ENCODE measurements at places on chromosomes 5 and 9.

DNA sequence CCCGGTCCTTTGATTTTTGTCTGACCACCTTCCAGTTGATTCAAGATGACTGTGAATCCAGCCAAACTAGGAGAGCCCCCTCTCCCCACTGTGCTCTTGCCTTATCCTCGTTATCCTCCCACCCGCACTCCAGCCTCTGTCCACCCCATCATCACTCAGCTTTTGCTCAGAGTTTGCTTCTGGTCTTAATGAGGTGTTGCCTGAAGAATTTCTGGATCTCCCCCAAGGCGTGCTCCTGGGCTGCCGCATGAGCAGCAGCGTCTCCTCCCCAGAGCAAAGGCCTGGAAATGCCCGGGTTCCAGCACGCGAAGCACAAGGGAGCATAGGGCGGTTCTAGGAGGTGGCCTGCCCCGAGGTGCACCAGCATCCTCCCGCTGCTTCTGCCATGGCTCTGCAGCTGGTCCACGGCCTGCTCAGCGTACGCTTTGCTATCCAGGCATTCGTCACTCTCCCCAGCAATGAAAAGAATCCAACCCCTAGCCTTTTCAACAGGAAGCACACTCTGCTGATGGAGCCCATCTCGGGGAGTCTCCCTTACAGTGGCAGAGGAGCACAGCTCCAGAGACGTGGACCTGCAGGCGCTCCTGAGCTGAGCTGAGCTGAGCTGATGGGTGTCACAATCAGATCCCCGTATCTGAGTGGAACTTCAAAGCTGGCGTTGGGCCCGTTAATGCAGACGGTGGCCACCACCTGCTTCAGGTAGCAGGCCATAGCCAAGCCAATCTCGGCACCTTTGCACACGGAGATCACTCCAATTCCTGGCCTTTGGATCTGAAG is 50.7 kb downstream of the BAAT start:
- peaks cover 2% of the 10 kb centered on the region for H3K27me3 ChIP-seq
- no peaks in the 10 kb centered on the region for H3K36me3 ChIP-seq
- no peak for DNase-seq

- no peak overlapping the region for H3K4me3 ChIP-seq
- H3K36me3 ChIP-seq, result no peaks in the 10 kb centered on the region
Measured at GRCh38 chr9:77512876-77513275, 135.2 kb downstream of the GNA14 start.

GRCh38 chr5:174423558-174423957 is 300.8 kb upstream of the MSX2 start:
- H3K27ac ChIP-seq, result no peak overlapping the region
- peaks cover 4% of the 10 kb centered on the region for H3K27me3 ChIP-seq
- H3K4me3 ChIP-seq, result no peak overlapping the region
- H3K36me3 ChIP-seq, result no peaks in the 10 kb centered on the region
- H3K4me1 ChIP-seq, result peaks cover 7% of the 10 kb centered on the region

- no peaks in the 10 kb centered on the region for H3K36me3 ChIP-seq
- H3K27ac ChIP-seq, result no peak overlapping the region
- no peaks in the 10 kb centered on the region for H3K4me1 ChIP-seq
- H3K4me3 ChIP-seq, result no peak overlapping the region
Measured at GRCh38 chr5:175737481-175737880, 79.6 kb downstream of the HRH2 start.

DNA sequence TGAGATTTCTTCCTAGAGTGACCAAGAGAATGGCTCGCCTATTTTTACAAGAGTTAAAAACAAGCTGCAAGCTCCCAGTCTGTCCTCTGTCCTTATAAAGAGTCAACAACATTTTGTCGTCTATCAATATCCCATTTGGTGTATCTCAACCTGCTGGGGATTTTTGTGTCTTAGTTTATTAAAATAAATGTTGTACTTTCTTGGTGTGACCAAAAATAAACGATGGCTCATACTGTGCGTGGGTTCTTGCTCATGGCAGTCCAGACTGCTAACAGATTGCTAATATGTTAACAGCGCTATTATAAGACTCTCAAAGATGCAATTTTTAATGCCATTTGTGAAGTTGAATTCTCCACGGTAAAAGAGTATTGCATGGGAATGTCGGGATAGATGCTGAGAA is 569.9 kb downstream of the GABRG2 start:
- no peaks in the 10 kb centered on the region for H3K27me3 ChIP-seq
- H3K4me3 ChIP-seq, result no peak overlapping the region
- no peaks in the 10 kb centered on the region for H3K4me1 ChIP-seq
- no peaks in the 10 kb centered on the region for H3K36me3 ChIP-seq

- peaks cover 5% of the 10 kb centered on the region for H3K4me1 ChIP-seq
- H3K36me3 ChIP-seq, result no peaks in the 10 kb centered on the region
- no peak overlapping the region for H3K4me3 ChIP-seq
Measured at GRCh38 chr9:35257986-35258659, 96.3 kb downstream of the UNC13B start.

DNA sequence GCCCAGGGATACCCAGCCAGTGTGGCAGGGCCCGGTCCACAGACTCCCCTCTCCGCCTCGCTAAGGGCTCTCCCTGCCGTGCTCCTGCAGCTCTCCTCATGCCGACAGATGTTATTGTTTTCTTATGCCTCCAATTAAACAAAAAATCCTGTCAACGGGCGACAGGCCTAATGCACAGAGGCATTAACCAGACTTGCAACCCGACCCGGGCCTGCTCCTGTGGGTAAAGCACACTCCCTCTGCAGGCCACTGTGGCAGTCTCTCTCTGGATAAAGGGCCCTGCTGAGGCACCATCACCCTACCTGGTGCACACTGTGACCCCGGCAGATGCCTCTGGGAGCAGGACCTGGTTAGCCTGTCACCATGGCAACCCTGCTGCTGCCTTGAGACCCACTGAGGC is 27.5 kb upstream of the HAND1 start:
- no peak for DNase-seq
- H3K27me3 ChIP-seq, result peaks cover 14% of the 10 kb centered on the region
- no peak overlapping the region for H3K4me3 ChIP-seq
- H3K36me3 ChIP-seq, result no peaks in the 10 kb centered on the region
- H3K27ac ChIP-seq, result no peak overlapping the region

- H3K4me1 ChIP-seq, result peaks cover 66% of the 10 kb centered on the region
- H3K27me3 ChIP-seq, result no peaks in the 10 kb centered on the region
- no peak overlapping the region for H3K4me3 ChIP-seq
- H3K36me3 ChIP-seq, result peaks cover 6% of the 10 kb centered on the region
- no peak overlapping the region for H3K27ac ChIP-seq
Measured at GRCh38 chr5:154771383-154771901, 16.3 kb downstream of the LARP1 start.

GRCh38 chr9:69455311-69455710 is 130.3 kb downstream of the ENTREP1 start:
- peaks cover 6% of the 10 kb centered on the region for H3K4me1 ChIP-seq
- no peak overlapping the region for H3K27ac ChIP-seq
- H3K27me3 ChIP-seq, result no peaks in the 10 kb centered on the region
- no peak overlapping the region for H3K4me3 ChIP-seq
- H3K36me3 ChIP-seq, result peaks cover 2% of the 10 kb centered on the region

DNA sequence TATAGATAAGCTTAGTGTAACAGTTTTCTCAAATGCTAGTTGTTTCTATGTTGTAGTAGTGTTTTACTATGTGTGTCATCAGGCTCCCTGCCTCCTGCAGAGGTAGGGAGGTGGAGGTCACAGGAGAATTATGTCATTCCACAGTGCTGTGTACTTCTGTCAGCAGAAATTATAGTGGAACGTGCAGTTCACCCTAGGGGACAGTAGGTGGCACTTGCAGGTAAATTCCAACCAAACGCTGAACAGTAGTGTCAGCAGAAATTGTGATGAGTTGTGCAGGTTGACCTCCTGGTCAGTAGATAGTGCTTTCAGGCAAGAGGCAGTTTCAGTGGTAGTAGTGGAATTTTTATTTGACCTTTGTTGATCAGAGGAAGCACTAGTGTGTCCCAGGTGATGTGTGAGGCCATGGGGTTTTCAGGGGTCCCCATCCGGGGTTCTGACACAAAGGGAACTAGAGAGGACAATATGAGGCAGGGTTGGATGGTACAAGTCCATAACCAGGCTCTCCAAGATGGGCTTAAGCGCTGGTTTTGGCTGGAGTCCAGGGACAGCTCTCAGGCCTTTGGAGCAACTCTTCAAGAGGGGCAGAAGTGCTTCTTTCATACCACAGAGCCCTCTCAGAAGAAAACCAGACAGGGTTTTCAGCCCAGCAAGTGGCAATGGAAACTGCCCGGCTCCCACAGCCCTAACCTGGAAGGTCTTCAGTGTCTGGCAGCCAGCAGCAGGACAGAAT is 402.9 kb downstream of the CYLC2 start:
- no peaks in the 10 kb centered on the region for H3K36me3 ChIP-seq
- H3K4me3 ChIP-seq, result no peak overlapping the region
- H3K4me1 ChIP-seq, result no peaks in the 10 kb centered on the region
- H3K27me3 ChIP-seq, result no peaks in the 10 kb centered on the region
- DNase-seq, result no peak

GRCh38 chr9:121884057-121884541 is 209.0 kb downstream of the TTLL11 start:
- no peak overlapping the region for H3K27ac ChIP-seq
- peaks cover 5% of the 10 kb centered on the region for H3K4me1 ChIP-seq
- no peaks in the 10 kb centered on the region for H3K36me3 ChIP-seq
- peaks cover 5% of the 10 kb centered on the region for H3K27me3 ChIP-seq
- H3K4me3 ChIP-seq, result no peak overlapping the region

GRCh38 chr9:38319496-38320173 is 72.9 kb upstream of the ALDH1B1 start:
- no peaks in the 10 kb centered on the region for H3K27me3 ChIP-seq
- DNase-seq, result no peak
- no peak overlapping the region for H3K27ac ChIP-seq
- H3K4me3 ChIP-seq, result no peak overlapping the region
- H3K4me1 ChIP-seq, result peaks cover 8% of the 10 kb centered on the region

DNA sequence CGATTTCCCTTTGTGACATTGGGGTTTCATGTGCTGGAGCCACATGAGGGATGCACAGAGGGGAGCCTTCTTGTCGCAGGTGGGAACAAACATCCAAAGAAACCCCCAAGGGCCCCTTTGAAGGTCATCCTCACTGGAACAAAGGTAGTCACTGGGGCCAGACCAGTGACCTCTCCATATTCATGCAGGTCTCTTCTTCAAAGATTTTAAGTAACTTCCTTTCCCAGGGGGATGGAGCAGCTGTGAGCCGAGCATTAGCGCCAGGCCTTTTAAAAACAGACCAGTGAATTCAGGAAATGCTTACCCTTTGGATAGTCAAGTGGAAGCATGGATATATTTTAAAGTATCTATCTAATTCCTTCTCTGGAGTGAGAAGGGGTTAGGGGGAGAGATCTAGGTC is 33.0 kb downstream of the DAPK1 start:
- no peak overlapping the region for H3K27ac ChIP-seq
- H3K27me3 ChIP-seq, result no peaks in the 10 kb centered on the region
- peaks cover under 1% of the 10 kb centered on the region for H3K4me1 ChIP-seq
- no peak overlapping the region for H3K4me3 ChIP-seq

- DNase-seq, result no peak
- no peak overlapping the region for H3K4me3 ChIP-seq
- H3K4me1 ChIP-seq, result no peaks in the 10 kb centered on the region
- no peaks in the 10 kb centered on the region for H3K36me3 ChIP-seq
Measured at GRCh38 chr5:180313677-180314505, 22.0 kb upstream of the MAPK9 start.

DNA sequence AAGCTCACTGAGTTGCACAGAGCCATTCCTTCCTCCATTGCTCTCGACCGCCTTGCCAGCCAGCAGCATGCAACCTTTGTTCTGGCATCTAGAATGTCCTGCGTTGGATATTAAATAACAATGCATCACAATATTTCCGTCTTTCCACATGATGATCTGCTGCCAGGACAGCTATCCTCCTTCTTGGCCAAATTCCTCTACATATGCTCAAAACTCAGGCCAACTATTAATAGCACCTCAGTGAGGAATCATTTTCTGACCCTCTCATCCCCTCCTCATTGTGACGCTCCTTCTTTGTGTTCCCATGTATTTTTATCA is 128.6 kb downstream of the MYO10 start:
- DNase-seq, result no peak
- H3K4me1 ChIP-seq, result no peaks in the 10 kb centered on the region
- no peak overlapping the region for H3K27ac ChIP-seq
- no peaks in the 10 kb centered on the region for H3K36me3 ChIP-seq
- no peaks in the 10 kb centered on the region for H3K27me3 ChIP-seq
- no peak overlapping the region for H3K4me3 ChIP-seq

GRCh38 chr9:135960411-135961276 is 529 bp downstream of the UBAC1 start:
- peaks cover 25% of the 10 kb centered on the region for H3K4me1 ChIP-seq
- no peak for DNase-seq
- peaks cover 8% of the 10 kb centered on the region for H3K27me3 ChIP-seq
- H3K36me3 ChIP-seq, result no peaks in the 10 kb centered on the region
- peak overlapping the region; percentile 87 for H3K4me3 ChIP-seq

- no peak overlapping the region for H3K4me3 ChIP-seq
- H3K27ac ChIP-seq, result no peak overlapping the region
- H3K36me3 ChIP-seq, result no peaks in the 10 kb centered on the region
- H3K4me1 ChIP-seq, result no peaks in the 10 kb centered on the region
Measured at GRCh38 chr5:178505639-178506407, 84.4 kb downstream of the COL23A1 start.

GRCh38 chr9:122128007-122128968 is 31.3 kb downstream of the NDUFA8 start:
- no peak for DNase-seq
- no peak overlapping the region for H3K4me3 ChIP-seq
- H3K36me3 ChIP-seq, result no peaks in the 10 kb centered on the region
- peaks cover 36% of the 10 kb centered on the region for H3K27me3 ChIP-seq
- H3K4me1 ChIP-seq, result peaks cover 5% of the 10 kb centered on the region

DNA sequence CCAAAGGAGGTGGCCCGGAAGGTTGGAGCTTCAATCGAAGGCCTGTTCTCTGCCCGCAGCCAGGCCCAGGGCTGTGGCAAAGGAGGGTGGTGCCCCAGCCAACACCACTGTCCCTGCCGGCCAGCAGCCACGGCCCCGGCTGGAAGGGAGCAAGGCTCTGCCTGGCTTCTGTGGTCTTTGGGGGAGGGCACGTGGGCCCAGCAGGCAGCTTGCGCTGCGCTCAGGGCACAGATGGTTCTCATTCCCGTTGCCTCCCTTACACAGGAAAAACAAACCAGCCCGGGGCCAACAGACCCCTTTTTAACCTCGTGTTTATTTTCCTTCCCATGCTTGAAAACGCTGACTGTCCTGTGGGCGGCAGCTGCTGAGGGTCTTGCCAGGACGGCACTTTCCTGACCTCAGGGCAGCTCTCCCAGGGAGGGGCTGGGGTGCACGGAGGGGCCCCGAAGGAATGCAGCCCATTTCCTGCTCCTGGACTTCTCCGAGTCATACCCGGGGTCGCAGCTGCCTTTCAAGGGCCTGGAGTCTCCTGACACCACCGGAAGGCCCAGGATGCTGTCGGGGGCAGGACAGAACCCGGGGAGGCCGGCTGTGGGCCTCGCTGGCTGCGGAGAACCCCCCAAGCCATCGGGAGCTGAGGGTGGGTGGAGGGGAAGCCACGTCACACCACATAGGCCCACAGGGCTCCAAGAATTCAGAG is 1.1 kb upstream of the GPSM1 start:
- no peak overlapping the region for H3K27ac ChIP-seq
- H3K36me3 ChIP-seq, result no peaks in the 10 kb centered on the region
- H3K4me1 ChIP-seq, result no peaks in the 10 kb centered on the region
- H3K4me3 ChIP-seq, result no peak overlapping the region

GRCh38 chr9:70113403-70114022 is 69.9 kb downstream of the MAMDC2 start:
- H3K27ac ChIP-seq, result no peak overlapping the region
- no peaks in the 10 kb centered on the region for H3K36me3 ChIP-seq
- H3K4me3 ChIP-seq, result no peak overlapping the region
- no peak for DNase-seq
- peaks cover 16% of the 10 kb centered on the region for H3K27me3 ChIP-seq

All from activated T-helper 1 cell treated with anti-CD3 and anti-CD28 coated beads, Interleukin-12 subunit alpha, Interleukin-12 subunit beta, Interleukin-2, Interleukin-4 antibody, amounts not matched to agents 30 ng/mL and 10 ng/mL and 1 ng/mL, durations not matched to agents 14 hours and 24 hours and 36 hours (primary cell).